ENCODE measurements at places on chromosomes 7 and 10.

DNA sequence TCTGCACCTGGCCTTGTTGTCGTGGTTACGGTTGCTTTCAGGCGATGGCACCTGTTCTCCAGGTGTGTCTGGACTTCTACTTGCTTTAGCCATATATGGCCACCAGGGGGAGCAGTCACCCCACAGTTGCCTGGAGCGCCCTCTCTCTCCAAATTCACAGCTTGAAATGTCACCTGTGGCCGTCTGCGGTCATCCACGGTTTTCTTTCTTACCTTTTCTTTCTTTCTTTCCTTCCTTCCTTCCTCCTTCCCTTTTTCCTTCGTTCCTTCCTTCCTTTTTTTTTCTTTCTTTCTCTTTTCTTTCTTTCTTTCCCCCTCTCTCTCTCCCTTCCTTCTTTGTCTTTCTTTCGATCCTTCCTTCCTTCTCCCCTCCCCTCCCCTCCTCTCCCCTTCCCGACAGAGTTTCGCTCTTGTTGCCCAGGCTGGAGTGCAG is 150.5 kb upstream of the VKORC1L1 start:
- peak; percentile 46 for DNase-seq

DNA sequence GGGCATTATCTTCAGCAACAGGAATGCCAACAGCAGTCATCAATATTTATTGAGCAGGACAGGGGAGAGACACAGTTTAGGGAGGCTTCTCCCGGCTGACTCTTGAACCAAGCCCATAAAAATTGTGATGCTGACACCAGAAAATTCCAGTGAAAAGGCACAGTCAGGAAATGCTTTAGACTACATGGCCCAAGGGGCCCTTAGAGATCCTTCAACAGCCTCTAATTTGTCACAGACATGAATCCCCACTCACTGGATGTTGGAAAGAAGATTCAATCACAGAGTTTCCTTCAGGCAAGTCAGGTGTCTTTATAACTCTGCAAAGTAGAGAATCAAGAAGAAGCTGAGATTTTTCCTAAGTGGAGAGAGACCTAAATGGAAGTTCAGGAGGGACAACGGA is 1.2 kb downstream of the GJC3 start:
- DNase-seq, result no peak

DNA sequence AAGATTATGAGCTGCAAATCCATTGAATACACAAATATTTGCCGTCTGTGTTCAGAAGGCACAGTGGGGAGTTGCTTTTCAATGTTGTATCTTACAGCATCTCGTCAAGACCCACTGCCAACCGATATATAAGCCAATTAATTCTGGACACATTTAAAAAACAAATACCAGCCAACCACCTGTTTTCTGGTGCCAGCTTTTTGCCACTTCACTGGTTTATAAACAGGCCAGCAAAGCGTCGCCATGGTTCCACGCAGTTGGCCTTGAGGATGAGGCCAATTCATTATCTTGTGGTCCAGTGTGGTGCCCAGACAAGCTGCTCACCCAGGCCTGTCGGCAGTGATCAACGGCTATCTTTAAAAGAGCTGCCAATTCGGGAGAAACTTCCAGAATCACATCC is 321.0 kb downstream of the TCERG1L start:
- no peak for DNase-seq

- DNase-seq, result no peak
These were observed 195.3 kb downstream of the DIP2C start for GRCh38 chr10:494149-494542.

DNA sequence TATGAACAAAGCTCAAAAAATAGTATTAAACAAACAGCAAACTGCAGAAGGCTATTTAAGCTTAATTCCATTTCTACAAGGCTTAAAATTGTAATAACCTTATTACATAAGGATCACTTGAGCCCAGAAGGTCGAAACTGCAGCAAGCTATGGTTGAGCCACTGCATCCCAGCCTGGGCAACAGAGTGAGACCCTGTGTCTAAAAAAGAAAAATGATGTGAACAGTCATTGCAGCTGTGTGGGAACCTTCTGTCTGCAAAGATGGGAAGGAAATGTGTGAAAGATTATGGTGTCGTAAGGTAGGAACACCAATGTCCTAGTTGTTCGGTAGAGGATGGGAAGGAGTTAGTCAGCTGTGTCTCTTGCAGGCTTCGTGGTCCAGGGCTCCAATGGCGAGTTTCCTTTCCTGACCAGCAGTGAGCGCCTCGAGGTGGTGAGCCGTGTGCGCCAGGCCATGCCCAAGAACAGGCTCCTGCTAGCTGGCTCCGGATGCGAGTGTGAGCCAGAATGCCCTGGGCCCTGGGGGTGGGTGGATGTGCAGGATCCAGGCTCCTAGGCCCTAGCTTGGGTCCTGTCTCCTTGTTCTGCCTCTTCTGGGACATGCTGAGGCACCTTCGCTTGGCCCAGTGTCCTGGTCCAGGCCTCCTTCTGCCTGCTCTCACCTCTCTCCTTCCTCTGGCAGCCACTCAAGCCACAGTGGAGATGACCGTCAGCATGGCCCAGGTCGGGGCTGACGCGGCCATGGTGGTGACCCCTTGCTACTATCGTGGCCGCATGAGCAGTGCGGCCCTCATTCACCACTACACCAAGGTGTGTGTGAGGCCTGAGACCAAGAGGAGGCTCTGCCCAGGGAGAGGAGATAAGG is 9.1 kb downstream of the C10orf62 start:
- no peak for DNase-seq

- no peak for DNase-seq
These were observed 12.9 kb upstream of the HOXA2 start for GRCh38 chr7:27115221-27116026.

DNA sequence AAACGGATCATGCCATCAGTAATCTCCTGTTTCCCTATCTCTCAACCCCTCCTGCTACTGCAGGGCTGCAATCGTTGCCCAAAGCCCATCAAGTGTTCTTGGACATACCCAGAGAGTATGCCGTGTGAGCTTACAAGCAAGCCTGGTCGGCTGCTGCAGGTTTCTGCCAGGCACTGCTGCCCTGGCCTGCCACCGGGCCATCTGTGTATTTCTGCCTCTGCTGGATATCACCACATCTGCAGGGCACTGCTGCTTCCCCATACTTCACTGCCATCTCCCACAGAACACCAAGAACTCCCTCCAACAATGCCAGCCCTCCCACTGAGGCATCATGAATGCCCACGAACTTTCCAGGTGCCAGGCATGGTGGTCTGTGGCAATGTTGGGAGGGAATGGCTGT is 138.2 kb upstream of the SORCS3 start:
- DNase-seq, result no peak

DNA sequence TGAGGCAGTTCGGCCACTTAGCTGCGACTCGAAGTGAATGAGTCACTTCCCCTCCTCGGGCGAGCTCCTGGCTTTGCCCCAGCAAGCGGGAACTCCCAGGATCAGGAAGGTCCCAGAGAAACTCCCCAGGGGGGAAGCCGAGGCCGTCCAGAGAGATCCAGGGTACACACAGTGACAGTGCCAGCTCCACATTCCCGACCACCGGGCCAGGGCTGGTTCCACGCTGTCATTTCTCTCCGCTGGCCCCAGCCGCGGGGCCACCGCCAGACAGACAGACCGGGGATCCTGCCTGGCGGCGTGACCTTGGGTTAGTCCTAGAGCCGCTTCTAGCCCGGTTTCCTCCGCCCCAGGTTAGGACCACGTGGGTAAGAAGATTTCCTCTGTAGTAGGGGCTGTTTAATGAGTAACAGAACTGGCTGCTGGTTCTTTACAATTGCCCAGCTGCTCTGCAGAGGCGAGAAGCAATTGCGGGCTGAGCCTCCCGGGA is 463 bp upstream of the UPP1 start:
- DNase-seq, result no peak

- DNase-seq, result no peak
These were observed 184.0 kb upstream of the ADCY1 start for GRCh38 chr7:45390180-45390579.
